ENCODE measurements at places on chromosomes 16 and 17.

GRCh38 chr16:80608946-80609345 is 68.2 kb downstream of the DYNLRB2 start:
- no peak for DNase-seq

GRCh38 chr17:41959336-41960095 is 7.1 kb upstream of the CNP start:
- no peak for DNase-seq

DNA sequence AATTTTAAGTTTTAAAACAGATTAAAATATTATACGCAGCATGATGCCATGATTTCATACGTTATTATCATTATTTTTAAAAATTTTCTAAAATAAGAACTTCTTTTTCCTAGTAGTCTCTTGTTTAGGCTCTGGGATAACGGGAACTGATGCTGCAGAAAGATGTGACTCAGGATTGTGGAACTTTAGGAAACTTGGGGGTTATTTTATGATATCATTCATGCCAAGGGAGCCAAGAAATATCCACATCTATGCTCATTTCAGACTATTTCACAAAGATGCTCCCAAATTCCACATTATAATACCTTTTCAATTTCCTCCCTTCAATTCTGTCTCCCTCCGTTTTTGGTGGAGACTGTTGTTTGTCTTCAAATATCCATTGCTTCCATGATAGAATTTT is 236.4 kb downstream of the HS3ST3A1 start:
- no peak for DNase-seq

DNA sequence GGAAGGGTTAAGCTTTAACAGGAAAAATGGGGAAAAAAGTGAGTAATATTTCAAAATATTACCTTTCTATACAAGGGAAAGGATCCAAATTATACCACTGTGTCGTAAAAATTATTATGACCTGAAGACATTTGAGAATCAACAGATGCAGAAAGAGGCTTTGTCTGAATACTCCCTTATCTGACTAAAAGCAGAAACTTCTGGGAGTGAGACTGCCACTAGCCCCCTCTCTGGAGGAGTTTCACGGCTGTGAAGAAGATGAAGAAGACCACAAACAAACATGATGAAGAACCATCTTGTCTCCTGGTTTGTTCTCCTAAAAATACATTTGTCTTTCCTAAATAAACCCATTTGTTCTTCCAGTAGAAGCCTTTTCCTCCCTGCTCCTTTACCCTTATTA is 29.4 kb downstream of the CNTROB start:
- no peak for DNase-seq

DNA sequence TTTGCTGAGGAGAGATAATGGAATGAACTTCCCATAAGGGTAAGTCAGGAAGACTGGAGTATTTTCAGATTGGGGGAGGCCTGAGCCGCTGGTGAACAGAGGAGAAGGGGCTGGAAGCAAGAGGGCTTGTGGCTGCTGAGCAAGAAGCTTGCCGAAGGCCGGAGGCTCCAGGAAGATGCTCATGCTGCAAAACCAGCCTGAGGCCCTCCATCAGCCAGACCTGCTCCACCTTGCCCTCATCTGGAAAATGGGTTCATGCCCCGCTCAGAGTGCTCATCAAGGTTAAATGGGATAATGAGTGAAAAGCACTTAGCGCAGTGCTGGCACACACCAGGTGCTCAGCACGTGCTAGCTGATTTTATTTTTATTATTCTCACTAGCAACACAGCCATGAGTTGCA is 5.5 kb upstream of the ASGR1 start:
- no peak for DNase-seq

DNA sequence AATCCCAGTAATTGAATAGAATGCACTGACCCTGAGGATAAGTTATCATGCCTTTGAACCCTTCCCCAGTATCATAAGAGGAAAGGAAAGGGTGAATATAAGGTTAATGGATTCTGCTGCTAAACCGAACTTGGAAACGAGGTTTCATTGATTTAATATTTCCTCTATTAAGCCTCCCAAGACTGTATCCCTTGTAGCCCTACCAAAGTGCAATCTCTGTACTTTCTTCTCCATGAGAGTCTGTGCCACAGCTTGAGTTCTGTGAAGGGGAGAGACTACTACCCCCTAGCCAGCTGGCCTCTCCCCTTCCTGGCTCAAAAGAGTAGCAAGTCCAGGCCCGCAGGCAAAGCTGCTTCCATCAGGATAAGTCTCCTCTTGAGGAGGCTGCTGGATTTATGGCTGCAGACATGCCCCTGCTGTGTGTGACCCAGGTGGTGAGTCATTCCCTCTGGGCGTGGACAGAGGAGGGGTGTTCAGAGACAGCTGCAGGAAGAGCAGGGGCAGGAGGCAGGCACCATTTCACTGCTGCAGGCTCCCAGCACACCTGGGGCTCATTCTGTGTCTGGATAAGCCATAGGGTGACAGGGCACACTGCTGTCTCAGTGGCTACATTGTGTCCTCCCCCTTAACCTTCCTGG is 58.4 kb downstream of the TOM1L2 start:
- peak; percentile 12 for DNase-seq

DNA sequence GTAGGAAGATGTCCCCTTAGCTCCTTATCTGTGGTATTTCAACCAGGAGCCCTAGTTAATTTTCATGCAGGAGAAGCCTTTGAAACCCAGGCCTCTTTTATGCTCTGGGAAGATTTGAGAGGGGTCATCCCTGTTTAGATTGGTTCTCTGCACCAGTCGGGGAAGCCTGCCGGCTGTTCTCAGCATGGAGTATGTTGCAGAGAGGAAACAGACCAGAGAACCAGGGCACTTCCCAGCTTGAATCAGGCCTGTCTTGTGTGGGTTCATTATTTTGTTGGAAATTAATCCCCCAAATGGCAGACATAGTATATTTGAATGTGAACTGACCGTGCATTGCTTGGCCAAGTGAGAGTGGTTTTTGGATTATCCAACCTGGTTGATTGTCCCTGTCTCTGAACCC is 1082.1 kb upstream of the RBFOX1 start:
- DNase-seq, result no peak

GRCh38 chr16:87086156-87086555 is 231.0 kb downstream of the C16orf95 start:
- DNase-seq, result no peak

GRCh38 chr16:80806927-80807340 is 2.5 kb upstream of the CDYL2 start:
- DNase-seq, result peak; percentile 60

Data from CD4-positive, alpha-beta T cell treated with Interleukin-6 at 100 ng/mL for 8 hours (primary cell).